Keratinocyte (primary cell): ENCODE measurements at places on chromosomes 4 and X.

GRCh38 chr4:127730142-127730913 lies at the start of gene SLC25A31:
Gene SLC25A31, plus strand, starts transcription at chr4:127730400. Its CDS starts 146 bp downstream, at chr4:127730546.
- DNase-seq, result no peak

- DNase-seq, result no peak
Measured at GRCh38 chr4:109821185-109821584, 5.6 kb downstream of the GAR1 start.

DNA sequence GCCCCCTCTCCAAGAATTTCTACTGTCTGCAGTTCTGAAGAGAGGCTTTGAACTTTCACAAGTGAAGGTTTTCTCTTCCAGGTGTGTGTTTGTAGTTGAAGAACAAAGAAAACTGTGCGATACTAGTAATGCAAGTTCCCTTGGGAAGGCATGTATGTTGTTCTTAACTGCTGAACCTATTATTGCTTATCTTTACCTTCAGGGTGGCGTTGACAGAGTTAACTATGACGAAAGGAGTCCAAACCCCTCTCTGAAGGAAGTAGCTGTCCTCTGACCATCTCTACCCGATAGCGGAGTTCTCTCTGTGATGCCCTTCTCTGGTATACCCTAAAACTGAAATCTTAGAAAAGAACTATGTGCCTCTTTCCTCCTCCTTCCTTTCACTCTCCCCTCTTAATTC lies 79.9 kb downstream of the TSPAN7 start:
- DNase-seq, result no peak

DNA sequence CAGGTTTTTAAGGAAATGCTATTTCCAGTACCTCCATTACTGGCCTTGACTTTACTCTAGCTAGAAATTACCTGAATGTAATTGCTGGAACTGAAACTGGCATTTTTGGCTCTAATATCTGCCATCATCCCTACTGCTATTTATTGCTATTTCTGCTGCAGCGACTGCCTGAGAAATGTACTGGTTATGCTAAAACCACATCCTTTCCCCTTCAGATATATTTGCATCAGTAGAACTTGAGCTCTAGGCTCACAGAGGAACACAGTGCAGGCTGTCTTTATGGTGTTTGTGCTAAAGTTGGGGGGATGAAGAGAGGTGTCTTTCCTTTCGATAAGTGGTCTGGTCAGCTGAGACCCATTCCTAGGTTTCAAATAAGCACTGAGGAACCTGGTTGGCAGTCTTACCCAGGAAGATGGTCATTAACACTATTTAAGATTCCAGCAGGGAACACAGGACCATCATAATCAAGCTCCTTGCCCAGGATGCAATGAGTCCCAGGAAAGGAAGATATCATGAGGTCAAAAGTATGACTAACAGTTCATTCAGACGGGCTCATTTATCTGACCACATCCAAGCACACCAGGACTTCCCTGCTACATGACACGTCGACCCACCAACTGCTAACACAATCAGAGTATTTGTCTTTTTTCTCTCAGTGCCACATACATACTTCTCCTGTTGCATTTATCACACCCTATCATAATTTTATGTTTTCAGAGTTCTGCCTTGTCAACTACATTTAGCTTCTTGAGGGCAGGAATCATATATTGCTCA lies 137.4 kb downstream of the GABRA3 start:
- no peak for DNase-seq

- DNase-seq, result no peak
Measured at GRCh38 chr4:72902354-72902753, 167.2 kb downstream of the COX18 start.

- DNase-seq, result peak; percentile 15
Measured at GRCh38 chr4:71126719-71127118, 133.3 kb downstream of the DCK start.

GRCh38 chr4:170226288-170226687 lies 136.5 kb upstream of the AADAT start:
- no peak for DNase-seq

GRCh38 chr4:38383646-38384121 lies 280.3 kb upstream of the KLF3 start:
- DNase-seq, result no peak

GRCh38 chr4:146327859-146328650 lies 113.7 kb downstream of the REELD1 start:
- no peak for DNase-seq

- DNase-seq, result no peak
Measured at GRCh38 chr4:33494150-33494549, 2750.2 kb downstream of the ARAP2 start.

DNA sequence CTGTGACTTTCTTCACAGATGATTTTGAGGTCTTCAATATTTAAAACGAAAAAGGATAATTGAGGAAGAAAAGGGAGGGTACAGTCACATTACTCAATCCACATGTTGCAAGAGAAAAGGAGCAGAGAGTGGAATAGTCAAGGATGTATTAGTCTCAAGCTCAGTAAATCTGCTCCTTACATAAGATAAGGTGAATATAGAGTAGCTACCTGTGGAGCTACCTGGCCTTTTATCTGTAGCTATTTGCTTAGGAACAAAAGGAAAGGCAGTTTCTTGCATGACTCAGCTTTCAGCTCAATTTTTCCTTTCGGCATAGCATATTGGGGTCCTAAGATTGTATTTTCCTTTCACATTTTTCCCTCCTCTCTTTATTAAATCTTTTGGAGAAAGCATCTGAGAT lies 26.3 kb upstream of the ACTRT1 start:
- DNase-seq, result no peak

- DNase-seq, result no peak
Measured at GRCh38 chr4:128305942-128306341, 18.3 kb upstream of the PGRMC2 start.

GRCh38 chr4:27176400-27176799 lies 315.8 kb downstream of the STIM2 start:
- DNase-seq, result no peak

GRCh38 chrX:130994671-130995070 lies 63.5 kb upstream of the ARHGAP36 start:
- no peak for DNase-seq

DNA sequence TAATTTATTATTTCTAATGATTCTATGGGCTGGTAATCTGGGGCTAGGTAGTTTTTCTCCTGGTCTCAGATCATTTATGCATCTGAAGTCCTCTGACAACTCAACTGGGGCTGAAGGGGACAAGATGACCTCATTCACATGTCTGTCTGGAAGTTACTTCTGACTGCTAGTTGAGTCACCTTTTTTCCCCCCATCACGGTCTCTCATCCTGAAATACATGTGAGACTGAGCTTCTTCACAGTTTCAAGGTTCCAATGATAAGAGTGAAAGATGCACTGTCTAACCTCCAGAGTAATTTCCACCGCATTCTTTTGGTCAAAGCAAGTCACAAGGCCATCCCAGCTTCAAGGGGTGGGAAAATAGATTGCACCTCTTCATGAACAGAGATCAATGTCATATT lies 356.7 kb upstream of the RPS6KA3 start:
- no peak for DNase-seq

DNA sequence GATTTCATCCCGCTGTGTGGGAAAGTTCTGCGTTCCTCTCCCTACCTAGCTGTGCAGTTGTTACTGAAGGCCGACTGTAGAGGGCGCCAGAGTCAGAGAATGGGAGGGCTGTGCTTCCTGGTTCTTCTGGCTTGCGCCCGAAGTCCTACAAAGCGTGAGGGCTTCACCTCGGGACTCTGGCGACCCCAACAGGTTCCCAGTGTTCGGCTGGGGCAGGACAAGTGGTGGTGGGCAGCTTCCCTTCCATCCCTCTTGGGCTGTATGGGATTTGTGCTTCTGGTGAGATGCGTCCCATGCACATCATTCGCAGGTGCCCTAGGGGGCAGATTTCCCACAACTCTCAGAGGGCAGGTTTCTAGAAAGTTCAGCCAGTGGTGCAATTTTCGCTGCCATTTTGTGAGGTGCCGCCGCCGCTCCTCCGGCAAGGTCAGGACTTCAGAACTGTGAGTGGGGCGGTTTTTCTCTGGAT lies 27.3 kb downstream of the CT45A1 start:
- no peak for DNase-seq

GRCh38 chr4:112311516-112311915 lies 14.3 kb downstream of the ALPK1 start:
- DNase-seq, result no peak

DNA sequence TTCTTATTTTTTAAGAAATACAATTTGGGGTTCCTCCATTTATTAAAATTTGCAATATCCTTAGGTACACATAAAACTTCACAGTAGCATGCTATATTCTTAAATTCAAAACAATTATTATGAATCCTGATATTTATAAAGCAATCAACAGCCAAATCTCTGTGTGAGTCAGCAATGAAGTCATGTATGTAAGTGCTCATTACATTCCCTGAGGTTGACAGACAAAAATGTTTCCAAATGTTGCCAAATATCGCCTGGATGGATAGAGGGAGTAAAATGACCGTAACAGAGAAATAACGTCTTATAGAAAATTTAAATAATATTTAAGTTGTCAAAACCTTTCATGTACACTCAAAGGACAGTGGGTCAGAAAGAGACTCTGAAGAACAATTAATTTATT lies 220.0 kb downstream of the PCDH18 start:
- DNase-seq, result no peak

- no peak for DNase-seq
Measured at GRCh38 chr4:35835893-35836292, 408.4 kb downstream of the ARAP2 start.

DNA sequence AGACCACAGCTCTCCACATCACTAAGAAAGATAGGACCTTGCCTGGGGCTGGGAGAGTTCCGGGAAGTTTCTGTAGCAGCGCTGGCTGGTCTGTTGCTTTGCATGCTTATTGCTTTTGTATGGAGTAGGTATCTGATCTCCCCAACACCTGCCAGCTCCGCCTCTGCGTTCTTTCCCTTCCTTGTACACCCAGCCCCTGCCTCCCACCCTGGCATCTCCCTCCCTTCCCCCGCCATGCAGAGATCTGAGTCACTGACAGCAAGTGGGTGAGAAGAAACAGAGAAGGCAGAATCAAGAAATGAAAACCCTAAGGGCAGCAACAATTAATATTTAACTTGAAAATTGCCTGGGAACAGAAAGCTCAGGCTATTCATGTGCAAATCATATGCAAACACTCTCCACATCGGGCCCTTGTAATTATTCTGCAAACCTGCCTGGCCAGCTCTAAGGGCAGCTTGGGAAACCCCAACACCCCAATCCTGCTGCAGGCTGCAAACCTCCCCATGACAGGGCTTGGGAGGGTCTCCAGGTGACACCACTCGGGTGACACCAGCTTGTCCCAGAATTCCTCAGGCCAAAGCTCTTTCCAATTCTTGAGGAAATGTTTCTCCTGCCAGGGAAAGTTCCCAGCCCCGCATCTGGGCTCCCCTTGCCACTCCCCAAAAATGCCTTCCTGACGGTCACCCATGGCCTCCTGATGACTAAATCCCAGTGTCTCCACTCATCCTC lies 257.2 kb downstream of the FBXW7 start:
- no peak for DNase-seq

GRCh38 chr4:155478336-155478835 lies 101.6 kb upstream of the MAP9 start:
- DNase-seq, result no peak

DNA sequence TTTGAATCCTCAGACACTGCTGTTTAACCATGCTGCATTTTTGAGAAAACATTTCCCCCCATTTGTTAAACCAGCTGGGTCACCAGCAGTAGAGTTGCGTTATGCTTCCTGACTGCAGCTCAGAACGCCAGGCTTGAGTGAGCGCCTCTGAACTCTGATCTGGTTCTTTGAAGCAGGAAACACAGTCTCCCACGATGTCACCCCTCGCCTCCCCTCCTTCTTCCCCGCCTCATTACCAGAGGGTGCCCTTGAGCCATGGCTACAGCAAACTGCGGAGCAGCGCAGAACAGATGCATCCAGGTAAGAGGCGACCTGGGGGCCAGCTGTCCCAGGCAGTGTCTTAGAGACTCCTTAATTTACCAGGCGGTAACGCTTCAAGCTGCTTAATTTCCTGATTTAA lies 78.4 kb downstream of the REPS2 start:
- no peak for DNase-seq

GRCh38 chrX:10859353-10859752 lies 239.0 kb upstream of the MID1 start:
- DNase-seq, result no peak

GRCh38 chr4:85005865-85006377 lies 39.4 kb upstream of the WDFY3 start:
- peak; percentile 4 for DNase-seq

DNA sequence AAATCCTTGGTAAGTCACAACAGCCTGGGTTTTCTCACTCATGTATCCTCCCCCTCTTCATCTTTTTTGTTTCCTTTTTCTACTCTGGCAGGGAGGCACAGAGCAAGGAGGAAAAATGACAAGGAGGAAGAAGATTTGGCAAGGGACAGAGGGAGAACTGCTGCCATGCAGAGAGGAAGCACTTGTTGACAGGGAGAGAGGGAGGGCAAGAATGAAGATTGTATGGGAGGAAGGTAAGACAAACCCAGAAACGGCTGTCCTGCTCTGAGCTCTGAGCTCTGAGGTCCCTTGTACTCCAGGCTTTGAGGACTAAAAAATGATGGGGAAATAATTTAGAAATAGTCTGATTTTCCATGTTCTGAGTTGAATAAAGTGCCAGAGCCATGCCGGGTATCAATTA lies 123.9 kb downstream of the DCHS2 start:
- DNase-seq, result no peak

DNA sequence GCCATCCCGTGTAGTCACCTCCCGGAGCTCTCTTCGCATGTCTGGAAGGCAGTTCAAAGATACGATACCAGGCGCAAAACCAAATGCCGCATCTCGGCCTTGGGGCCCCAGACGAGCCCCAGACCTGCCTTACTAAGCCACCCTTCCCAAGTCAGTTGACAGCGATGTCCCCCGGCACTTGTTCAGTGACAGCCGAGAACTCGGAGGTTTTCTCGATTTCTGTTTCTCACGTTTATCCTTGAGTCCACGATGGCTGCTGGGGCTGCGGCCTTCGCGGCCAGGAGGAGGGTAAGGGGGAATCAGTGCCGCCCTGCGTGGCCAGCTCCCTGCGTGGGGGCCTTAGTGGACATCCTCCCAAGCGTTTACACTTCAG lies 7.3 kb downstream of the MAEA start:
- no peak for DNase-seq

DNA sequence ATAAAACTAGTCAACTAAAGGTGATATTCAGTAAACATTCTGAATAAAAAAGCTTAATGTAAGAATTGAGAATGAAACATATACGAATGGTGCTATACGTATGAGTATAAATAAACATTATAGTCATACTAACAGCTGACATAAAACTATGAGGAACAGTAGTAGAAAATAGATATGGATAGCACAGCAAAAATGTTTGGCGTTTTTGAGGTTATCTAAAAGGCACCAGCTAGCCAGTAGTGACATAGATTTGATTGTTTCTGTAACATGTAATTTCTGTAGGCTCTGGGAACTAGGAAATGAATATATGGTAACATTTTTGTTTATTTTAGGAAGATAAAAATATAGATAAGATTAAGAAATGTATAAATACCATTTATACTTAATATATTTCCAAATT lies 69.3 kb downstream of the SNX25 start:
- DNase-seq, result no peak

GRCh38 chrX:1196436-1196835 lies 16.0 kb downstream of the CRLF2 start:
- no peak for DNase-seq

- DNase-seq, result no peak
Measured at GRCh38 chrX:23374291-23374690, 39.6 kb downstream of the PTCHD1 start.
